Uterus (tissue), 4 donors: ENCODE measurements at places on chromosomes 1 and 21.

- DNase-seq, result peak; percentile 34
Observed at GRCh38 chr1:145892486-145893087, 6.9 kb upstream of the ANKRD35 start.

DNA sequence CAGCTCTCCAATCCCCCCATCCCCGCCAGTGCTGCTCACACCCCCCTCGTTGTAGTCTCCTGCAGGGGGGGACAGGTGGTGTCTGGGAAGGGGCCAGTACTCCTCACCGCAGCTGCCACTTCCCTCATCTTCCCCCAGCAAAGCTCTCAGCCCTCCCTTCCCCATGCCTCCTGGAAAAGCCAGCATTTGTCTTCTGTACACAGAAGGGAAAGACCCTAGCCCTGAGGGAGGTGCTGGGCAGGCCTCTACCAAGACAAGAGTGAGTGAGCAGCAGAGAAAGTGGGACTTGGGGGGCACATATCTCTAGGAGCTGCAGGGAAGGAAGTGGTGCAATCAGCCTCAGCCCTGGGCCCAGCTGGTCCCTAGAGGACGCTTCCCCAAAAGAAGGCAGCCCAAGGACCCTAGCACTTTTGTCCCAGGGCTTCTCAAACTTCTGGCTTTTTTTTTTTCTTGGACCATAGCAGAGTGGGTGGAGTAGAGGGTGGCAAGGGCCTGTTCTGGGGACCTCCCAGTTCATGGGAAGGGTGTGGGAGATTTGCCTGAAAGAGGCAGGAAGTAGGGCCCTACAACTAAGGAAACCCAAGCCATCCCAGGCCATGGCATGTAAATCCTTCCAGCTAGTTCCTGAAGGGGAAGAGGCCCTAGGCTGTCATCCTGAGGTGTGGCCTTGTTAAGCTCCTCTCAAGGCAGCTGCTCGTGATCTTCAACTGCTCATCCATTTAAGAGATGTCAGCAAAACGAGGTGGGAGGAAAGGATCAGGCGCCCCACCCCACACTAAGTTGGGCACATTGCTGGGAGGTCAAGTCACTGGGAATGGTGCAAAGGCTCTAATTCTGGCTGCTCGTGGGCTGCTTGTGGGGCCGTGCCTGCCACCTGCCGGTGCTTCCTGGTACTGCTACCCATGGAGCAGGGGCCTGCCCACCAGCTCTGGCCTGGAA, 12.6 kb downstream of the ZC3H12A start:
- DNase-seq, result peak; percentile 79

GRCh38 chr1:152024223-152024622, 12.6 kb downstream of the S100A11 start:
- no peak for DNase-seq

DNA sequence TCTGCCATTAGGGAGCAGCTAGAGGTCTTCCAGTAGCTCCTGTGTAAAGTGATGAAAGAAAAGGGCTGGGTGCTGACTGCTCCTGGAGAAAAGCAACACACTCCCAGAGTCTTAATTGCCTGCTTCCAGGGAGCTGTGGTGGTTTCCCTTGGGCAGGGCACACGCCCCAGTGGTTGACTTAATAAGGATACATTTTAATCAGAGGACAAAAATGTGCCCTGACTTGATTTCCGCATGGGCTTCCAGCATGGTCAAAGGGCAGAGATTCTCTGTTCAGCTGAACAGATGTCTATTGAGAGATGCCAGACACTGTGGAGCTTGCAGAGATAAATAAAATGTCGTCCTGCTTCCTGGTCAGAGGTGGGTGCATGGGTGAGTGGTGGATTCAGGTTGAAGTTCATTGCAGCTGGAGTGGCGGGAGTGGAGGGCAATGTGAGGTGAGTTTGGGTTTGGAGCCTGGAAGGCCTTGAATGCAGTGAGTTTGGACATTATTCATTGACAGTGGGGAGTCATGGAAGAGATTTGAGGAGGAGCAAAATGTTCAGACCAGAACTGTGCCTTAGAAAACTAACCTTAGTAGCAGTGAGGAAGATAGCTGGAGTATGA, 16.0 kb downstream of the QSOX1 start:
- no peak for DNase-seq

DNA sequence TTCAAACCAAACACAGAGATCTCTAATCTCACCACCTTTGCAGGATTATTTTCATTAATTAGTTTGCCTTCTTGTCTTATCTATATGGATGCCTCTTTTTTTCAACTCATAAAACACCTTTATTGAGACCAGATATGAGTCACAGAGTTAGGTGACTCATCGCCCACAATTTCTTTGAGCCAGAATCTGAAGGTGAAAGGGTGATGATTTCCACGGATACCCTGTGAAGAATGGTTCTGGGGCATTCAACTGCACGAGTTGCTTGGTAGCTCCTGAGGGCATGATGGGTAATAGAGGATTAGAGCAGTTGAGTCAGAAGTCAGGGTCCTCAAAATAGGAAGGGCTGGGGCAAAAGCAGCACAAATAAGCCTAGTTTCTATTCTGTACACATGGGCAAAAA, 128.2 kb downstream of the TBX19 start:
- no peak for DNase-seq
